ENCODE measurements at places on chromosomes 2 and 18.

DNA sequence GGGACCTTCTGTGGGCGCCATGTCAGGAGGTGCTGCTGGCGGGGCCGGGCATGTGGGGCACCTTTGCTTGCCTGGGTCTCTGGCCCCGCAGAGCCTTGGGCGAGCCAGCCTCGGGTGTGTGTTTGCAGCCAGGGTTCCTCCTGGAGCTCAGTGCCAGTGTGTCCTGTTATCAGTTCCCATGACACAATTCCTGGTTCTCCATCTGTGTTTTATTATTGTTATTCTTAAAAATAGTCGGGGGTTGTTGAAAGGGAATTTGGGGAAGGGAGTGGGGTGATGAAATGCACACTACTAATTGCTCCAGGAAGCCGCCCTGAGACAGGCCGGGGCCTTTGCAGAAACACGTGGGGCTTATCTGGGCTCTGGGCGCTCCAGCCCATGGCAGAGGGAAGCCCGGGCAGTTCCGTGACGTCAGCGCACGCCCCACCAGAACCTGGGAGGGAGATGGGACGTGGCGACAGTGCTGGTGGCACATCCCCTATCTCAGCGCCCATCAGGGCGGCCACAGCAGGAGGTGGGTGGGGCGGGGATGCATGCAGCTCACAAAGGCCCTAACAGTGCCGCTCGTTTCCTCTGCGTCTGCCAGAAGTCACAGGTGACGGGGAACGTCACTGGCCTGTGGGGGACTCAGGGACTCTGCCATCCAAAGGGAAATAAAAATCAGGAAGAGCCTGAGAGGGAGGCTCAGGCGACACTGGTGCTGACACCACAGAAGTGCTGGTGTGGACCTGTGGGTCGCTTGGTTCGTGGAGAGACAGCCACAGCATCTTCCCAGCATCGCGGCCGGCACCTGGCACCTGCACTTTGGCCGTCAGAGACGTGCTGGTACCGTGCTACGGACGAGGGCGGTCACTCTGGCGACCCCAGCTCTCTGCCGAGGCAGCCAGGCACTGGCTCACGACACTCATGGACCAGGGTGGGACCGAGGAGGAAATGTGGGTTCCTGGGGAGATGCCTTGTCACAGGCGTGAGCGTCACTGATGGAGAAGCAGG is 131.0 kb downstream of the NFATC1 start:
- no peak for DNase-seq

DNA sequence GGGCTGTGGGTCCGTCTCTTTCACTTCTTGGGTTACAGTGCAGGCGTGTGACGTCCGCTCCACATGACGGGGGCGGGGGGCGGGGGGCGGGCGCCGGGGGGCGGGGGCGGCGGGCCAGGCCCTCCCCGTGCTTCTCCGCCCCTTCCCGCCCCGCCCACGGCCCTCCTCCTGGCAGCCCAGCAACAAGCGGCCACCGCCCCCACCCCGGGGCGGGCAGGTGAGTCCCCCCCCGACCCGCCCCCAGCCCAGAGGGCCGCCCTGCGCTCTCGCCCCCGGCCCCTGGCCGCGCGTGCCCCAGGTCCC is 3.6 kb downstream of the ZNF516 start:
- no peak for DNase-seq

GRCh38 chr18:9832871-9833270 is 52.9 kb upstream of the TXNDC2 start:
- no peak for DNase-seq

- DNase-seq, result no peak
Measured at GRCh38 chr2:197195518-197195917, 115.1 kb downstream of the ANKRD44 start.

DNA sequence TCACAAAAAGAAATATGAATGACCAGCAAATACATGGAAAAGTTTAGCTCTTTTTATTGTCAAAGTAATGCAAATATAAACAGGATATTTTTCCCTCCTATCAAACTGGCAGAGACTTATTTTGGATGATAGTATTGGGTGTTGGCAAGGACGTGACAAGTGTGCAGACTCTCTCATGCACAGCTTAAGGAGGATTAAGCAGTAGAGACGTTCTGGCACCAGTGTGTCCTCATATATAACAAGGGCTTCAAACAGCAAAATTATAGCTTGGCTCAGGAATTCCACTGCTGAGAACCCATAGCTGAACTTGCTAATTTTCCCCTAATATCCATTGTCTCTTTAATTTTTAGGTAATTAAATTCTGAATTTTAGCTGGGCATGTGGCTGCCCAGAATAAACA is 114.4 kb downstream of the FAM124B start:
- DNase-seq, result no peak

- no peak for DNase-seq
Measured at GRCh38 chr2:144230448-144231085, 289.4 kb downstream of the ZEB2 start.

GRCh38 chr2:853203-853870 is 97.3 kb upstream of the SNTG2 start:
- DNase-seq, result no peak

DNA sequence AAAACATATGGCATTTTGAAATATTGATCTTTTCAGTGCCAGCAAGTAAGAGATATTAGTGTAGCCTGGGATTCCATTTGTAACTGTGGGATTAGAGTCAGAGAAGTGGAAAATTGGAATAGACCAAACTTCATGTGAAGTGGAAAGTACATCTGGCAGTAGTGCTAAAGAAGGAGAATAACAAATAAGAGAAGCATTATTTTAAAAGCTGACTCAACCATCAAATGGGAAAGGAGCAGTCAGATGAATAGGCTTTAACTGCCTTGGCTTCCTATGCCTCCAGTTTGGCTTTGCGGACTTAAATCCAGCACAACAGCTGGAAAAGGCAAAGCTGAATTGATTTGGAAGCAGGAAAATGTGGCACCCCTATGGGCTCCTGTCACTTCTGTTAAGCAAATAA is 623.1 kb downstream of the TSN start:
- DNase-seq, result no peak

DNA sequence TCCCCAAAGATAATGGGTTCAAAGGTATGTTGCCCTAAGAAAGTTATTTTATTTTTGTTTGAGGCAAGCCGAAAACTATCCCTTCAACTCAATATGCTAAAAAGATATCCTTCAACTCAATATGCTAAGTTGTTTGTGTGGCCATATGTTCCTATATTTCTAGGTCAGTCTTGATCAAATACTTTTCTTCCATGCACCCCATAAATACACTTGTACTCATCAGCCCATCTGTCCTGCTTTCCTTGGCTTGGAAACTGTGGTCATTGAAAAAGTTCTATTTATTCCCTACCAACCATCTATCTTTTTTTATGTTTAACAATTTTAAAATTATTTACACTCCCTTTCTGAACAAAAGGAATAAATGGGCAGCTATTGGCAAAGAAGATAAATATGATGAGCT is 447.7 kb downstream of the NRXN1 start:
- no peak for DNase-seq

- no peak for DNase-seq
Measured at GRCh38 chr18:77108001-77108692, 24.4 kb downstream of the MBP start.

DNA sequence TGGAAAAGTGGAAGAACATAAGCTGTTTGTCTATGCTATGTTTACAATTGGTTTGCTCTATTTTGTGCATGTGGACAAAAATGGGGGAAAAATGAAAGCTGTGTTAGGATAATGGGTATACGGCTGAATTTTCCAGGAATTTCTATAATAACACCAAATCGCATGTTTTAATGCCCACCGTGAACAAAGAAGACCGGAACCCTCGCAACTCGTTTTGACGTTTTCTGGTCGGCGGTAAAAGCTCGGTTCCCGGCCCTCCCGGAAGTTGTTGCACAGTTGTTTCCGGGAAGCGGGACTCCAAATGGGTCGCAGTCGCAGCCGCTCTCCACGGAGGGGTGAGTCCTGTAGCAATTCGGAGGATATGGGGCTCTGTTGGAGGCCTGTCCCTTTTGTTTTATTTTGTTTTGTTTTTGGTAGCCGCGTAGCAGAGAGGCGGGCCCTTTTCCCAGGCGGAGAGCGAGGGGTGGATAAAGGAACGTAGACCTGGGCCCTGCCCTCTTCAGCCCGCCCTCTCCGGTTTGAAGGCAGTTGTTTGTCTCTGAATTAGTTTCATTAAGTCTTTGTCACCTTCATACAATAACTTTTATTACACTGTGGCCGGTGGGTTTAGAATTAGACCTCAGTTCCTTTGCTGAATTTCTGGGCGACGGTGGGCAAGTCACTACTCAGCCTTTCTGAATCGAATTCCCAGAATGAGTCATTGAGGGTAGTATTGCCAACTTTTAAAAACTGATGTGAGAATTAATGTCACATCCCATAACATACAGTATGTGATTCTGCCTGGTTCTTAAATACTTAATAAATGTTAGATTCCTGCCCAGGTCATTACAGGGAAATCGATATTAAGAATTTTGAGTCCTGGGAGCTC is at the start of gene SNRNP27:
Gene SNRNP27, plus strand, starts transcription at position 273 of the 868 bp plus-strand sequence. Its CDS starts 29 bp downstream, at position 302.
- no peak for DNase-seq

GRCh38 chr2:60775048-60775639 is 19.1 kb downstream of the PAPOLG start:
- DNase-seq, result no peak

- DNase-seq, result no peak
Measured at GRCh38 chr2:175585496-175585895, 404.0 kb upstream of the ATP5MC3 start.

GRCh38 chr2:164737612-164738081 is 104.0 kb downstream of the COBLL1 start:
- DNase-seq, result no peak

- no peak for DNase-seq
Measured at GRCh38 chr2:1620081-1620480, 124.2 kb downstream of the PXDN start.

- DNase-seq, result no peak
Measured at GRCh38 chr2:237702441-237703391, 75.3 kb downstream of the LRRFIP1 start.

GRCh38 chr2:62443471-62443870 is 62.5 kb downstream of the TMEM17 start:
- no peak for DNase-seq

DNA sequence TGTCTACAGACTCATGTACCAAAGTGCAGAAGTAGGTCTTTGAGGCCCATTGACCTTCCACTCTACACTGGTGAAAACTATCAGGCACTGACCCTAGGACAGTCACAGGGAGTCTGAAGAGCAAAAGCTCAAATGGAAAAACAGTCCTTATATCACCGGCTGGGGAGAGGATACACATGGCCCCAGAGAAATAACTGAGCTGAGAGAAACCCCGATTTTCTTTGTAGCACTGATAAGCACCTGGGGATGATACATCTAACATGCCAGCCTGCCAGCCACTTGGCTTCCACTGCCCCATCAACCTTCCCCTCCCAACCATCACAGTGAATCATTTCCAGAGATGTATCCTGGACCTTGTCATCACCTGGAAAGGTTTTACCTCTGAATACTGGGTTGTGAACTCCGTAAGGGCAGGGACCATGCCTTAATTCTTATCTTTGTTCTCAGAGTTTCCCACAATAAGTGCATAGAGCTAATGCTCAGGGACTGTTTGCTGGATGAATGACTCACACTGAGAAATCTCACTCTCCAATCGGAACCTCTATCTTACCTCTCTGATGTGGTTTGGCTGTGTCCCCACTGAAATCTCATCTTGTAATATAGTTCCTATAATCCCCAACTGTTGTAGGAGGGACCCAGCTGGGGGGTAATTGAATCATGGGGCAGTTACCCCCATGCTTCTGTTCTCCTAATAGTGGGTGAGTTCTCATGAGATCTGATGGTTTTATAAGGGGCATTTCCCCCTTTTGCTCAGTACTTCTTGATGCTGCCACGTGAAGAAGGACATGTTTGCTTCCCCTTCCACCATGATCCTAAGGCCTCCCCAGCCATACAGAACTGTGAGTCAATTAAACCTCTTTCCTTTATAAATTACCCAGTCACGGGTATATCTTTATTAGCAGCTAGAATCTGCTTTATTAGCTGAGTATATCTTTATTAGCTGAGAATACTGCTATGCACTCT is 37.1 kb downstream of the EVA1A start:
- DNase-seq, result no peak

- DNase-seq, result no peak
Measured at GRCh38 chr2:108972663-108973062, 16.4 kb downstream of the EDAR start.

DNA sequence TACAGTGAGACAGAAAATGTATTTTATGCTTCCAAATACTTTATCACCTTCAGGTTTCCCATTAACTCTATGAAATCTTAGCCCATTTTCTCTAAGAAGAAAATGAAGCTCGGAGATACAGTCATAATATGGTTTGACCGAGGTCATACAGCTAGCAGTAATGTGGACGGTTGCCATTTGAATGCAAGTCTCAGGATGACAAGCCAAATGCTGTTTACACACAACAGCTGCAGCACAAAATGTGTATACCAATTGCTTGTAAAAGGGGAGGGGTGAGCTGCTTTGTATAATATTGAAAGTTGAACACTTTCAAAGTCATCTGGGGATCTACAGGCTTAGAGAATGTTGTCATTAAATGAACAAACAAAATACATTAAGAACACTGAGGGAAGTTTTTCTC is 93.8 kb upstream of the FSIP2 start:
- DNase-seq, result no peak
